Sciatic nerve (tissue), 2 donors: ENCODE measurements at places on chromosomes 4 and X. TPM values are rescaled to one million over a fixed set of nuclear protein-coding genes. Genes with fewer than 3 reads are reported as not detected.
A peak's percentile ranks its signal among the peaks of the same experiment; 100 is the strongest.

- DNase-seq: no peak
Measured at GRCh38 chrX:149456476-149457245, 48.4 kb downstream of the IDS start.

DNA sequence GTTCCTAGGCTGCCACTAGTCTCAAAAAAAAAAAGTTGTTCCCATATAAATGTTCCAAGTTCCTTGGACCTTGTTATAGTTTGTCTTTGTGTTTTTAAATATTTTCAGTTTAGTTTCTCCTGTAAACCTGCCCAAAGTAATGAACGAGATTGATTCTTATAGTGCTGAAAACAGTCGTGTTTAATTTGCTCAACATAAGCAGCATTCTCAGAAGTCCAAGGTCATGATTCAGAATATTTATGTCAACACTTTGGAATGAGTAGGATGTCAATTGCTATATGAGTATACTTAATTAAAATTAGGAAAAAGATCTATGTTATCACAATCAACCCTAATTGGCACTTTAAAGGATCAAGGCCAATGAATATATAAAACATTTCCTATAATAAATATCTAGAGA is 510.9 kb downstream of the PPP4R3C start:
- no peak for DNase-seq

- DNase-seq: no peak
Measured at GRCh38 chrX:72057331-72057730, 74.4 kb downstream of the RTL5 start.

- no peak for DNase-seq
Measured at GRCh38 chrX:99192421-99192820, 1217.7 kb downstream of the PCDH19 start.

DNA sequence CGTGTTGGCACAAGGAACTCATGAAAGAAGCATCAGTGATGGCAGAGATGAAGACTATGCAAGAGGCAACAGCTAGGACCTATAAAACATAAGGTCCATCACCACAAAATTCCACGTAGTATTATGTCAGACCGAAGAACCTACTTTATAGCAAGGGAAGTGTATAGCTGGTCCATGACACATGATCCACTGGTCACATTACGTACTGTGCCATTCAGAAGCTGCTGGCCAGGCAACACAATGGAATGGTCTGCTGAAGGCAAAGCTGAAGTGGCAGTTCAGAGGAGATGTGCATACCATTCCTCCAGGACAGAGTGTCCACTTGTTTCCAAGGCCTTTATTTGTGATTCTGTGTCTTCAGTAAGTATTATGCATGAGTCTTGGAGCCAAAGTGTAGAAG is 215.5 kb upstream of the UGT8 start:
- no peak for DNase-seq

DNA sequence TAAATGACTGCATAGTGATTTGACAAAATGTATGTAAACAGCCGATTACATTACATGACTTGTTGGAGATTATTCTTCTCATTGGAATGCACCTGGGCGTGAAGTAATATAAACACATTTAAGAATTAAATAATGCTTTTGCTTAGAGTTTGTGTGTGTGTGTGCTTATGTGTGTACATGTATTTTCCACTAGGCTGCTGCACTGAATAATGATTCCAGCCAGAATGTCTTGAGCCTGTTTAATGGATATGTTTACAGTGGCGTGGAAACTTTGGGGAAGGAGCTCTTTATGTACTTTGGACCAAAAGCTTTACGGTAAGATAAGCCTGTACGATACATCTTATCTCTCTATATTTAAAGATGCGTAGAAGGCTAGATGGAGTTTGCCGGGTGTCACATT is 12.6 kb downstream of the NEIL3 start:
- DNase-seq: no peak

- DNase-seq: no peak
Measured at GRCh38 chr4:77044461-77045150, 31.2 kb downstream of the CCNI start.

DNA sequence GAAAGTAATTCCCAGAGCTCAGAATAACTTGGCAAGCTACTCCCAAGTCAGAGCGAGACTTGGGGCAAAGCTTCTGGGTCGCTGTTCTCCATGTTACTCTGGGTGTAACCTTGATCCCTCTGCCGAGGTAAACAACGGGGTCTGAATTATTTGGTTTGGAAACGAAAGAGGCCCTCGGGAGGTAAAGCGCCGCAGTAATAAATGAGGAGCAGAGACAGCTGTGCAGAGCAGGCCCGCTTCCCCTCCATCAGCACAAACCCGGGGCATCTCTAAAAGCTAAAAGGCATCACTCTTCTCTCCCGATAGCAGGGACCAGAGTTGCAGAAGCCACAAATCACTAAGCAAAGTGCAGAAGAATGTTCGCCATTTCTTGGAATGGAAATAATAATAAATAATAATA is 561.5 kb downstream of the BCOR start:
- no peak for DNase-seq

DNA sequence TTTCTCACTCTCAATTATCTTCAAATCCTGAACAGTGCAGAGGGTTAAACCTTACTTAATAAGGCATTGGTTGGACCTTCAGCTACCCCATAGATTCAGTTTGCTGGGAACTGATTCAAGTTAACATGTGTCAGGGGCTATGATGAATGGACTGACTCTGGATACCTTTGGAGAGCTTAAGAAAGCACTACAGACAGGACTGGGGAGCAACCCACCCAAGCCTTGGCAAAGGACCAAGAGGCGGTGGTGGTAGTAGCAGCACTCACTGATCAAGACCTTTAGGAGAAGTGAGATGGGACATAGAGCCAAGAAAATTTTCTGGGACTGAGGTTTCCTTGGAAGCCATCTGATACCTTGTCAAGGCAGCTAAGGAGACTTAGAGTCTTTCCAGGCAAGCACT is 43.0 kb upstream of the TAPT1 start:
- no peak for DNase-seq

DNA sequence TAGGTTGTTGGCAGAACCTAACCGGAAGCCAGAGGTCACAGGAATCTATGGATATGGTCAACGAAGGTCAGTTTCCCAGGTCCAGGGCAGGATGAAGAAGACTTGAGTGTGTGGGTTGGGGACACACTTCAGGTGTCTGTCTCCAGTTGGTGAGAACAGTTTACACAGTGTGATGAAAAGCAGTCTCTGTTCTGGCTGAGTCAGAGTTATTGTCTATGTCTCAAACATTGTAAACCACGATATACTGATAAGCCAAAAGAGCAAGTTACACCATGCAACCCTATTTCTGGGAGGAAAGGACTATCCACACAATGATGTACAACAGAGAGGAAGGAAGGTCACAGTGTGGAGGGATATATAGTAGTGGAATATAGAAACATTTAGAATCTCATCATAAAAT is 187.1 kb upstream of the C1QTNF7 start:
- no peak for DNase-seq

- no peak for DNase-seq
Measured at GRCh38 chr4:129136433-129136832, 40.5 kb downstream of the C4orf33 start.

DNA sequence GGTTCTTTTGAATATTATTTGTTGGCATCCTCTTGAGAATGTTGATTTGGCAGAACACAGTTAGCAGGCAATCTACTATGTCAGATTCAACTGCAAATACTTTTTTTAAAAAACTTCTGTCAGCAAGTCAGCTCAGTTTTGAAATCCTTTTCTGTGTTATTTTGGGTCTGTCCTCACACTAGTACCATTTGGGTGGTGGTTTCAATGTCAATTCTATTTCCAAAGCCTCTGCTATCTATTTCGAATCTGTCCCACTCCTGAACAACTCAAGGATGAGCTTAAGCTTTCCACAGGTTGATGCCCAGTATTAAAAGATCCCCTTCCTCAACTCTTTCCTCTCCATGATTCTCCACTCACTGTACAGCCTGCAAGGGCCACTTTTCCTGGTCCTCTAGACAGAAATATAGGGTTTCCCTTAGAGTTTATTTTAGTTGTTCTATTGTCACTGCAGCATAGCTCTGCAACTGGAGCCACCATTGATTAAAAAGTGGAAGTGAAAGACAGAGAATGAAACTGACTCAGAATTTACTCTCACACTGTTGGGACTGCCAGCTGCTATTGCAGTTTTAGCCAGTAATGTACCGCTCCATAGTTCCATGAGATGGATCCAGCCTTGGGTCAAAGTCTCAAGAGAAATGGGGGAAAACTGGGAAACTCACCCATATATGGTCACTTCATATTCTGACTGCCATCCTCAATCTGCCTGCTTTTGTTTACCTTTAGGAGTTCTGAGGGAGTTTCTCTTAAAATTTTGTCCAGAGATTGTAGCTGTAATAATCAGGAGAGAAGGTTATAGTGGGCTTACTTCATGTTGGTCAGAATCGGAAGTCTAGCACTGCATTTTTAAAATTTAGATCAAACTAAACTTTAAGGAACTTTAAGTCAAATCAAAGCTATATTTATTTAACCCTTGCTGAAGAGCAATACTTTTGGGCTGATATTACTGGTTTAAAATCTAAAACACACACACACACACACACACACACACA is 14.6 kb downstream of the HDX start:
- DNase-seq: no peak

DNA sequence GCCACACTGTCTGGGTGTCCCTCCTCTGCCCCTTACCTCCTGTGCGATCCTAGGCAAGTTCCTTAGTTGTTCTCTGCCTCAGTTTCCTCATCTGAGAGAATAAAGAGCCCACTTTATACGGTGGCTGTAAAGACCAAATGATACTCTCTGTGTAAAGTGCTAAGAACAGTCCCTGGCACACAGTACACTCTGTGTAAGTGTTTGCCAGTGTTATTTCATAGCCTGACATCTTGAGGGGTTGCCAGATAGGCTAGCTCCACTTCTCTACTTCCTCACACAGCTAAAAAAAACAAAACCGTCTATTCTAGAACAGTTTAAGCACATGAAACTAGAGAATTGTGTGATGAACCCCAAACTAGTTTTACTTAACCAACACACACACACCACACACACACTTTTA is 17.1 kb downstream of the SPON2 start:
- DNase-seq: no peak

- DNase-seq: no peak
Measured at GRCh38 chr4:140162596-140162995, 8.6 kb upstream of the MAML3 start.

- no peak for DNase-seq
Measured at GRCh38 chr4:138275963-138276621, 33.9 kb upstream of the SLC7A11 start.

- DNase-seq: no peak
Measured at GRCh38 chr4:86243750-86244149, 116.1 kb downstream of the MAPK10 start.

- DNase-seq: no peak
Measured at GRCh38 chr4:42478509-42478908, 81.2 kb downstream of the SHISA3 start.

DNA sequence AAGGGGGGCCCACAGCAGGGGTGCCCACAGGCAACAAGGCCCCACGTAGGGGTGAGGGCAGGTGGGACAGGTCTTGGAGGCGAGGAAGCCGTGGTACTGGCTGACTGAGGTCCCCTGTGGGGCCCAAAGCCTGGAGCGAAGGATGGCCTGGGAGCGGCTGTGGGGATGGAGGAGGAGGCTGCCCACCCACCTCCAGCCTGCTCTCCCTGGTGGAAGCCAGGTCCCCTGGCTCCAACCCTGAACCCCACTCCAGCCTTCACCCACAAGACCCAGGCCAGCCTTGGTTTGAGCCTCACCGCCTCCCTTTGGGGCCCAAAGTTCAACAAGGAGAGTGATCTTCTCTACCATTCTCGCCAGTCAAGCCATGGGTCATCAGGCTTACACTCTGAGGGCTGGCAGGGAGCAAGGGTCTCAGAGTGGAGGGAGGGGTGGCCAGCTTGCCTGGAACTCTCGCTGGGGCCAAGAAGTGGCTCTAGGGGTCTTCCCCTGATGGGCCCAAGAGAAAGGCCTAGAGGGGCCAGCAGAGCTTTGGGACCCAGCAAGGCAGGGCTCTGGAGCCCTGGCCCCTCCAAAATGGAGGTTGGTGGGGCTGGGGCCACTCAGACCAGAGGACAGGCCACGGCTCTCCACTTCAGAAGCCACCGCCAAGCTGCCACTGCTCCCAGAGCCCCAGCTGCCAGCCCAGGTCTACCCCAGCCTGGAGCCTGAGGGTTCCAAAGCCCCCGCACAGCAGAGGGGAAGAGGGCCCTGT is 5.0 kb downstream of the PNCK start:
- DNase-seq: no peak

GRCh38 chrX:97846718-97847237 is 963.1 kb downstream of the RPA4 start:
- no peak for DNase-seq

DNA sequence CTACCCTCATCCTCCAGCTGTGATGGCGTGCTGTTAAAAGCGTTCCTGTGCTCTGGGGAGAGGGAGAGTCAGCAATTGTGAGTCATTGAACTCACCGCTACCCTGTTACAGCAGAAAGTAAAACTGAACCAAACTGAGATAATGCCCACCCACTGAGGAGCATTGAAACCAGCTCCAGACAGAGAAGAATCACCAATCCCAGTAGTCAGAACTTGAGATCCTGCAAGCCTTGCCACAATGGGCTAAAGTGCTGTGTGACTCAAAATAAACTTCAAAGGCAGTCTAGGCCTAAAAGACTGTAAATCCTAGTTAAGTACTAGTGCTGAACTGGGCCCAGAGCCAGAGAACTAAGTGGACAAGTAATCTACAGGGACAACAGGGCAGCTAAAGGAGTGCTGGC is 1394.2 kb upstream of the DIAPH2 start:
- DNase-seq: no peak

DNA sequence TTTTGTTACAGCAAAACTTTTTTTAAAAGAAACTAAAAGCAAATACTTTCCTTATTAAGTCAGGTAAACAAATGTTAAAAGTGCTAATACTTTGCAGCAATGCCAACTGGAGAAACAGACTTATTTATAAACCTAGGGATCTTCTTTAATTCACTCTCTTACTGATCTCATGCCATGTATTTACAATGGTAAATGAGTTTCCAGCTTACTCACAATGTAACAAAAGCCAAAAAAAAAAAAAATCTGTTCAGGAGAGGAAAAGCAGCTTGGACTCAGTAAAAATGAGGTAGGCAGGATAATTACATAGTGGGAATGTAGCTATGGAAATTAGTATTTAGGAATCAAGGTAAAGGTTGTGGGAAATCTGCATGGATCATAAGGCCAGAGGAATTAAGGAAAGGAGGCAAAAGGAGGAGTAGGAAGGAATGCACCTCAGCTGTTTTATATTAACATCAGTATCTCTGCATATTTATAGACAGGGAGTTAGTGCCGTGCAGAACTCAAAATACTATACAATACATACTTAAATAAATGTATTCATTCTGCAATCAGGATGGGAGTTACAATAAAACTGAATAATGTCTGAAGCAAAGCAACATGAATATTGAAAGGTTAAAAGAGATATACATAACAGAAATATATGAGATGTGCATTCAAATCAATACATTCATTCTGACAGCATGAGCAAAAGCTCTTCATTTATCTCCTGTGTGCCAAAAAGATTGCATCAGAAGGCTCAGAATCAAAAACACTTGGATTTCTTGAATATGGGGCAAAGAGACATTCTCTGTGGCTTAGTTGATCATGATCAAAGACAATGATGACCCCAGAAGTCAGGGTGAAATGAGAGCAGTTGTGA is 57.9 kb upstream of the ETNPPL start:
- DNase-seq: no peak

- peak; percentile 66 for DNase-seq
Measured at GRCh38 chr4:108512615-108513505, 107.5 kb upstream of the RPL34 start.

Gene ARHGAP36
- not detected for total RNA-seq

Gene MAGEA2B
- not detected for total RNA-seq

Gene TGIF2LX
- not detected for total RNA-seq

Gene KLHL4
- 0.58 TPM for total RNA-seq

Gene ACSL1
- total RNA-seq: 145 TPM

Gene HDX
- 11.2 TPM for total RNA-seq

Gene SPATA18
- total RNA-seq: 10.8 TPM

Gene GPR119
- total RNA-seq: not detected

Gene SLC10A3
- 17.7 TPM for total RNA-seq

Gene BCAP31
- total RNA-seq: 124 TPM

Gene NDST3
- 0.89 TPM for total RNA-seq
